Heart left ventricle (tissue), 16 donors: ENCODE measurements at places on chromosomes 16 and 17. TPM values are rescaled to one million over a fixed set of nuclear protein-coding genes. Genes with fewer than 3 reads are reported as not detected.

DNA sequence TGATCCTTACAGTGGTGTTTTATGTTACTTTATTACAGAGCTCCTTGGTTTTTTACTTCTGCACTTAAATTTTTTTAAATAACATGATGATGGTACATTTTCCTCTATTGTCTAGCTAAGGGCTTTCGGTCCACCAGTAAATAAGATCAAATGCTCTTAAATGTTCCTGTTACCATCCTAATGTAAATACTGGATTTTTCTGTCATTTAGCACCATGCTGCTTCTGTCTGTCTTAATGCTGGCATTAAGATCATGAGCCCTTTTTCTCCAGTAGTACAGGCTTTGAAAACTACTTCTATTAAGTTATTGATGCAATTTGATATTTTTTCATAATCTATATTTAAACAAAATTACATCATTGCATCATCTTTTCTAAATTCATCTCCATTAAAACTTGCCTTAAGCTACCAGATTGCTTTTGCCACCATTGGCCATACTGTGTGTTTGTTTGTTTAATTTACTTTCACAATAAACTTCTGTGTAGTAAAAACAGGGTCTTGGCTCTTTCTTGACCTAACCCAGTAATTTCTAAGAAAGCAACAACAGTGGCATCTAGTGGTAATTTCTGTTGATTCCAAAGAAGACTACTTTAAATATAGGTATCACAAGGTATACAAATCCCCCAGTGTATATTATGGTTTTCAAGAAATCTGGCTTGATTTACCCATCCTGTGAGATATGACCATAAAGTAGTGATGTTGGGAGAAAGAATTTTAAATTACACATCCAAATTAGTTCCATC, 9.0 kb upstream of the PHAF1 start:
- no peak for DNase-seq
- peaks cover 31% of the 10 kb centered on the region for H3K36me3 ChIP-seq
- peaks cover 8% of the 10 kb centered on the region for H3K4me1 ChIP-seq
- no peaks in the 10 kb centered on the region for H3K27me3 ChIP-seq
- no peak overlapping the region for H3K27ac ChIP-seq
- H3K4me3 ChIP-seq: no peak overlapping the region

DNA sequence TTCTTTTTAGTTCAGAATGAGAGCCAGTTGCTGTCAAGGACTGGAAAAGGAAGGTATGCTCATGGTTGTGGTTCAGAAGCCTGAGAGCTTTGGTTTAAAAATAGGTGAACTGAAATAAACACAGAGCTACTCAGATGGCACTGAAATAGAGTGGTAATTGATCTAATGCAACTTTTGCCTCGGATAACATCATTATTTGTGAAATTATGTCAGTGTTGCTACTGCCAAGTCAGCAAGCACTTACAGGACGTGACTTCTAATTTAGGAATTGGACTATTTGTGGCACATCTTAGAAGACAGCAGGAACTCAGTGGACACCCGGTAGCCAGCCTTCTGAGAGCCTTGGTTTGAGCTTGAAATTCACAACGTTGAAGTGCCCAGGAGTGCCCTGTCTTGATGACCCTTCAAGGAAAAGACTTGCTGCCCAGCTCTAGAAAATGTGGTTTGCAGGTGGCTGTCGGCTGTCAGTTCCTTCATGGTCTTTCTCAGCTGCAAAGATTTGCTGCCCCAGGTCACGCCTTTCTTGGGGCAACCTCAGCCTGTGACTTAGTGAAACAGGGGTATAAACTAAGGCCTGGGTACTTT, 42.0 kb upstream of the XYLT1 start:
- H3K27ac ChIP-seq: no peak overlapping the region
- H3K4me3 ChIP-seq: no peak overlapping the region
- no peaks in the 10 kb centered on the region for H3K4me1 ChIP-seq
- DNase-seq: no peak
- peaks cover 6% of the 10 kb centered on the region for H3K27me3 ChIP-seq
- H3K36me3 ChIP-seq: no peaks in the 10 kb centered on the region

DNA sequence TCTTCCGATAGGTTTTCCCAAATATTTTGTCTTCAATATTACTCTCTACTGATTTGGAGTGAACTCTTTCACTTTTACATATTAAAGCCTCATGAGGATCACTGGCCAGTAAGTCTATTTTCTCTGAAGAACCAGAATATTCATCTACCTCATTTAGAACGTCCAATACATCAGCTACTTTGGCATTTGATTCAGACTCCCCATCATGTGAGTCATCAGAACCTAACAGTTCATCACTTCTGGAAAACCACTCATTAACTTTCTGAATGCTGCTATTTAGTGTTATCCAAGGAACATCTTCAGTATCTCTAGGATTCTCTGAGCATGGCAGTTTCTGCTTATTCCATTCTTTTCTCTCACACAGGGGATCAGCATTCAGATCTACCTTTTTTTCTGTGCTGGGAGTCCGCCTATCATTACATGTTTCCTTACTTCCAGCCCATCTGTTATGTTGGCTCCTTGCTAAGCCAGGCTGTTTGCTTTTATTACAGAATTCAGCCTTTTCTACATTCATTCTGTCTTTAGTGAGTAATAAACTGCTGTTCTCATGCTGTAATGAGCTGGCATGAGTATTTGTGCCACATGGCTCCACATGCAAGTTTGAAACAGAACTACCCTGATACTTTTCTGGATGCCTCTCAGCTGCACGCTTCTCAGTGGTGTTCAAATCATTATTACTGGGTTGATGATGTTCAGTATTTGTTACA, 30.9 kb downstream of the BRCA1 start:
- H3K4me1 ChIP-seq: no peaks in the 10 kb centered on the region
- H3K27ac ChIP-seq: no peak overlapping the region

GRCh38 chr16:85181739-85182129, 69.5 kb upstream of the CIBAR2 start:
- H3K4me3 ChIP-seq: no peak overlapping the region
- H3K27ac ChIP-seq: no peak overlapping the region
- H3K36me3 ChIP-seq: no peaks in the 10 kb centered on the region
- H3K27me3 ChIP-seq: no peaks in the 10 kb centered on the region
- peaks cover 18% of the 10 kb centered on the region for H3K4me1 ChIP-seq

- DNase-seq: no peak
- no peaks in the 10 kb centered on the region for H3K4me1 ChIP-seq
- peak overlapping the region; percentile 29 for H3K27ac ChIP-seq
- H3K4me3 ChIP-seq: no peak overlapping the region
These were observed 114.4 kb downstream of the SEC14L1 start for GRCh38 chr17:77254951-77255825.

GRCh38 chr17:74080656-74081582, 122.6 kb upstream of the RPL38 start:
- H3K27me3 ChIP-seq: peaks cover 46% of the 10 kb centered on the region
- no peaks in the 10 kb centered on the region for H3K4me1 ChIP-seq
- no peak for DNase-seq
- no peak overlapping the region for H3K4me3 ChIP-seq
- H3K36me3 ChIP-seq: no peaks in the 10 kb centered on the region

GRCh38 chr16:89074803-89075688, 18.6 kb upstream of the ACSF3 start:
- no peak for DNase-seq
- no peak overlapping the region for H3K27ac ChIP-seq
- H3K4me3 ChIP-seq: no peak overlapping the region
- no peaks in the 10 kb centered on the region for H3K36me3 ChIP-seq
- peaks cover 3% of the 10 kb centered on the region for H3K4me1 ChIP-seq

GRCh38 chr17:27544350-27545131, 86.4 kb upstream of the LGALS9 start:
- DNase-seq: no peak
- H3K27me3 ChIP-seq: no peaks in the 10 kb centered on the region
- no peak overlapping the region for H3K27ac ChIP-seq
- H3K4me1 ChIP-seq: no peaks in the 10 kb centered on the region
- no peak overlapping the region for H3K4me3 ChIP-seq

- DNase-seq: no peak
- no peaks in the 10 kb centered on the region for H3K27me3 ChIP-seq
- H3K36me3 ChIP-seq: no peaks in the 10 kb centered on the region
- H3K4me3 ChIP-seq: no peak overlapping the region
- H3K27ac ChIP-seq: no peak overlapping the region
These were observed 263.6 kb downstream of the SHISA9 start for GRCh38 chr16:13165024-13165423.

GRCh38 chr16:89315271-89315670, 97.8 kb downstream of the ZNF778 start:
- peaks cover 16% of the 10 kb centered on the region for H3K36me3 ChIP-seq
- H3K4me3 ChIP-seq: no peak overlapping the region
- H3K4me1 ChIP-seq: peaks cover 59% of the 10 kb centered on the region
- no peak for DNase-seq
- H3K27ac ChIP-seq: no peak overlapping the region

GRCh38 chr16:7150230-7150629, 182.4 kb upstream of the RBFOX1 start:
- H3K36me3 ChIP-seq: no peaks in the 10 kb centered on the region
- DNase-seq: no peak
- no peaks in the 10 kb centered on the region for H3K27me3 ChIP-seq
- H3K4me3 ChIP-seq: no peak overlapping the region

DNA sequence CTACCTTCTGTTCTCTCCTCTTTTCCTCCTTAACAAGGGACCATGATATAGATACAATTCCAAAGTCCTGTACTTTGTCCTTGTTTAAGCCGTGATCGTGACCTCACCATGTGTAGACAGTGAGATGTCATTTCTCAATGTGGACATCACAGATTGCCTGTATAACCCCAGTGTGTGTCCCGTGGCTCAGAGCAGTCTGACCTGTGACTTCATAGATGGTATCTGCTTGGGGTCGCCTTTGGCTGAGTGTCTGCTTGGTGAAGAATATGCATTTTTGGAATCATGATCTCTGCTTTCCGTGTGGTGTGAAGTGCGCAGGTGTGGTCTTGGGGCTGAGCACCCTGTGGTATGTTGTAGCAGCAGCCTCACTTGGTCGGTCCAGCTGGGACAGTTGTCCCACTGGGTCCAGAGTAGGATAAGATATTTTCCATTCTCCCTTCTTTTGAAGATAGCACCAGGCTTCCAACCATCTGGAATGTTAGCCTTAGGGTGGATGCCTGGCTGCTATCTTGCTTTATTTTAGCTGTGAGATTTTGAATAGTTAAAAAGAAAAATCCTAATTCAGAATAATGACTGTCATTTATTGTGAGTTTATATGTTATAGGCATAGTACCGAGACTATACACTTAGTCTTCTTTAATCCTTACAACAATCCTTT, 13.4 kb downstream of the MSI2 start:
- H3K4me3 ChIP-seq: no peak overlapping the region
- H3K27ac ChIP-seq: no peak overlapping the region
- H3K4me1 ChIP-seq: peaks cover 8% of the 10 kb centered on the region
- no peak for DNase-seq
- peaks cover 40% of the 10 kb centered on the region for H3K36me3 ChIP-seq

GRCh38 chr17:31888124-31888523, 13.4 kb downstream of the UTP6 start:
- H3K4me1 ChIP-seq: no peaks in the 10 kb centered on the region
- no peaks in the 10 kb centered on the region for H3K27me3 ChIP-seq
- no peak overlapping the region for H3K27ac ChIP-seq

DNA sequence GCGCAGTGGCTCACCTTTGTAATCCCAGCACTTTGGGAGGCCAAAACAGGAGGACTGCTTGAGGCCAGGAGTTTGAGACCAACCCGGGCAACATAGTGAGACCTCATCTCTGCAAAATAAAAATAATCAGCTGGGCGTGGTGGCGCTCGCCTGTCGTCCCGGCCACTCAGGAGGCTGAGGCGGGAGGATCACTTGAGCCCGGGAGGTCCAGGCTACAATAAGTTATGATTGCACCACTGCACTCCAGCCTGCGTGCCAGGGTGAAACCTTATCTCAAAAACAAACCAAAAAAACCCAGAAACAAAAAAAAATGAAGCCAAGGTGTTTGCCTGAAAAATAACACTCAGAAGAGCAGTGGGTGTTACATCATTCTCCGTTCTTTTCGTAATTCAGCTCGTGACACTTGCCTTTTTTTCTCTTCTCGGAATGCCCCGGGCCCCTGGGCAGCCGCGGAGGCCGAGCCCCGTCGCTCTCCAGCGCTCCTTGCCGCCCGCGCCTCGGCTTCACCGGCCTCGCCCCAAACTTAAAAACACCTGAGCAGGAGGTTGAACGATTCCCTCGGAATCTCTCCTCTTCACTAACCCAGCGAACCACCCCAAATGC, 17.0 kb downstream of the PRCD start:
- peak overlapping the region; percentile 88 for H3K27ac ChIP-seq
- H3K4me1 ChIP-seq: peaks cover 20% of the 10 kb centered on the region
- H3K27me3 ChIP-seq: no peaks in the 10 kb centered on the region
- no peak for DNase-seq

GRCh38 chr16:27253526-27253930, 15.0 kb downstream of the NSMCE1 start:
- H3K27me3 ChIP-seq: no peaks in the 10 kb centered on the region
- peaks cover 24% of the 10 kb centered on the region for H3K4me1 ChIP-seq
- no peak for DNase-seq

GRCh38 chr17:57662644-57663308, 82.3 kb downstream of the CCDC182 start:
- peak overlapping the region; percentile 37 for H3K4me3 ChIP-seq
- peaks cover 21% of the 10 kb centered on the region for H3K4me1 ChIP-seq

DNA sequence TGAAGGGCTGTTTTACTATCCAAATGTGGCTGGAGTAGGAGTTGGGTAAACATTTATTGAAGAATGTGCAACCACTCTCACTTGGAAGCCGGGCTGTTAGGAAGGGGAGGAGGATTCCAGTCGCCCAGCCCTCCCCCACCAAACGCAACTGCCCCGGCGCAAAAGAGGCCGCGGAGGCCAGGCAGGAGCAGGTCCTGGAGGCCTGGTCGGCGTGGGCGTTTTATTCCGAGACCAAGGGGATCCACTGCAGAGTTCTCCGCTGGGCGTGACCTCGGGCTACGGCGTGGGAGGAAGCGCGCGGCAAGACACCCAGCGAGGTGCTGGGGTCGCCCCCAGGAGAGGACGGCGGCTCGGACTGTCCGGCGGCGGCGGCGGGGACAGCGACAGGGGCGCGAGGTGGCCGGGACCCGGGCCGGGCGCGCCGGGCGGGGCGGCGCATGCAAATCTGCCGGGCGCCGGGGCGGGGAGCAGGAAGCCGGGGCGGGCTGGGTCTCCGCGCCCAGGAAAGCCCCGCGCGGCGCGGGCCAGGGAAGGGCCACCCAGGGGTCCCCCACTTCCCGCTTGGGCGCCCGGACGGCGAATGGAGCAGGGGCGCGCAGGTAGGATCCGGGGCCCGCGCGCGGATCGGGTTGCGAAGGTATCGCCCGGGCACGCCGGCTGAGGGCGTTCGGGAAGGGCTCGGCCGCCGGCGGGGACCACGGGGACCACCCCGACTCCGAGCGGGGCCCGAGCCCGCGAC, at the start of gene IL4R:
TSS of gene IL4R (plus strand) at position 553 of the 739 bp plus-strand sequence. CDS start 26,230 bp downstream, outside the sequence.
- H3K27ac ChIP-seq: peak within 1 kb of the TSS; percentile 99
- DNase-seq: peak; percentile 88
- H3K4me1 ChIP-seq: peaks cover 47% of the 10 kb centered on the region
- H3K4me3 ChIP-seq: peak within 1 kb of the TSS; percentile 99
- no peaks in the 10 kb centered on the region for H3K27me3 ChIP-seq

GRCh38 chr16:50396761-50397535, 28.2 kb upstream of the BRD7 start:
- H3K27me3 ChIP-seq: no peaks in the 10 kb centered on the region
- no peaks in the 10 kb centered on the region for H3K4me1 ChIP-seq
- H3K27ac ChIP-seq: no peak overlapping the region
- no peaks in the 10 kb centered on the region for H3K36me3 ChIP-seq
- DNase-seq: no peak
- no peak overlapping the region for H3K4me3 ChIP-seq

The KRTAP9-8 gene
- total RNA-seq: not detected

The ITGAL gene
- total RNA-seq: 0.56 TPM

The NPIPA2 gene
- not detected for total RNA-seq

The CEP131 gene
- total RNA-seq: 12.8 TPM

The GRAPL gene
- 0.85 TPM for total RNA-seq

The SPATA22 gene
- total RNA-seq: 0.25 TPM

The FOXO3B gene
- total RNA-seq: 0.49 TPM

The CENPX gene
- 62.0 TPM for total RNA-seq
